ENCODE measurements at places on chromosomes 3 and 15. TPM values are rescaled to one million over a fixed set of nuclear protein-coding genes. Genes with fewer than 3 reads are reported as not detected.

ZNF501 gene
- 5.0 TPM for total RNA-seq

NEK10 gene
- 0.34 TPM for total RNA-seq

ZNF639 gene
- total RNA-seq: 42.4 TPM

ZNF660 gene
- total RNA-seq: 0.32 TPM

GAP43 gene
- not detected for total RNA-seq

CEMIP gene
- not detected for total RNA-seq

EIF4E3 gene
- 24.5 TPM for total RNA-seq

SPTSSB gene
- not detected for total RNA-seq

CCDC39 gene
- not detected for total RNA-seq

TRIP4 gene
- total RNA-seq: 19.0 TPM

ISLR2 gene
- total RNA-seq: not detected

PSTPIP1 gene
- total RNA-seq: 137 TPM
